ENCODE measurements at places on chromosomes 5 and 9.

DNA sequence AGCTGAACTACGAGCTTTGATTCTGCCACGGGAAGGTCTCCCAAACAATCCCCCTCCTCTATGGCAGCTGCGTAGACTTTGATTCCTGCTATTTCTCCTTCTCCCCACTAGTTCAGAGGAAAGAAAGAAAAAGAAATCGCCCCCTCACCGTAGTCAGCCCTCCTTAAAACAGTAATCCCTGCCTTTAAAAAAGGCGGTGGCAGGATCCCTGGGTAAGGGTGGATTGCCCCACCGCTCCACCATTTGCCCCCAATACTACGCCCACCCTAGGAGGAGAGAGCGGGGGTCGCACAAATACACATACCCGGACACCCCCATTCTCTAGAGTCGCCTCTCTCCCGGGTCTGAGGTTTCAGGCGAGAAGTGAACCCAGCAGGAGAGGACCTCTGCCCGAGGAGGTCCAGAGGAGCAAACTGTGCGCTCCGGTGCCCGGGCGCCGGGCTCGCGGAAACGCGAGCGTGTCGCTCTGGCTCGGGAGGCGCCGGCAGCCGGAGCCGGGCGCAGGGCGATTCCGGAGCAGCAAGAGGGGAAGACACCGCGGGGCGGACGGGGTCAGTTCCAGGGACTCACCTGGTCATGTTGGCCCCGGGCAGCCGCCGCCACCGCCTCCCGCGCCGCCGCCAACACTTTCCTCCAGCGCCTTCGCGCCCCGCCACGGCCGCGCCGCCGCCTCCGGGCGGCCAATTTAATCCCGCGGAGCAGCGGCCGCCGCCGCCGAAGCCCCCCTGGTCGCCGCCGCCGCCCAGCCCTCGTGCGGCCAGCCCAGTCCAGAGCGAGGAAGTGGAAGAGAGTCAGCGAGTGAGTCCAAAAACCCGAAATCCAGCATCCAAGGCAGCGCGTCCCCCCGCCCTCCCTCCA, 1057.7 kb upstream of the DMAC1 start:
- DNase-seq: no peak

GRCh38 chr5:50420343-50420935, 20.6 kb downstream of the EMB start:
- no peak for DNase-seq

DNA sequence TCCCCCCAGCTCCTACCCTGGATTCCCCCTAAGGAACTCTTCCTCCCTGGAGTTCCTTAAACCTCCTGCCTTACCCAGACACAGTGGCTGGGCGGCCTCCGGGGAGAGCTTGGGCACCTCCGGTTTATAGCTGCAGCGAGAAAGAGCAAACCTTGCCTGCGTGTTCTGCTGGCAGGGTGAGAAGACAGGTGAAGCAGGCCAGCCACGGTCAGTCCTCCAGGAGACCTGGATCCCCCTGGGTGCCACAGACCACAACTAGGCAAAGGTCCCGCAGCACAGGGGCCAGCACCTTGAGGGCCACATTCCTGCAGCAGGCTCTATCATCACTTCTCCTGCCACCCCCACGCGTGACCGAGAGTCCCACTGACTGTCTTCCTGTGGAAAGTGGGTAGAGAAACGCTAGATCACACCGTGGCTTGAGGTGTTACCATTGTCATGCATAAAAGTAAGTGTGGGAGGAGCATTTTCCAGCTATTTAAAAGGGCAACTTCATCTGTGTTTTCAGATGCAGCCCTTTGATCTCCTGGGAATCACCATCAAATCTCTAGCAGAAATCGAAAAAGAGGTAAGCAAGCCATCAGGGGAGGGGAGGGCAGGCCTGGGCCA, 130.2 kb upstream of the LMX1B start:
- no peak for DNase-seq

- no peak for DNase-seq
Measured at GRCh38 chr5:84816160-84816559, 431.5 kb upstream of the EDIL3 start.

DNA sequence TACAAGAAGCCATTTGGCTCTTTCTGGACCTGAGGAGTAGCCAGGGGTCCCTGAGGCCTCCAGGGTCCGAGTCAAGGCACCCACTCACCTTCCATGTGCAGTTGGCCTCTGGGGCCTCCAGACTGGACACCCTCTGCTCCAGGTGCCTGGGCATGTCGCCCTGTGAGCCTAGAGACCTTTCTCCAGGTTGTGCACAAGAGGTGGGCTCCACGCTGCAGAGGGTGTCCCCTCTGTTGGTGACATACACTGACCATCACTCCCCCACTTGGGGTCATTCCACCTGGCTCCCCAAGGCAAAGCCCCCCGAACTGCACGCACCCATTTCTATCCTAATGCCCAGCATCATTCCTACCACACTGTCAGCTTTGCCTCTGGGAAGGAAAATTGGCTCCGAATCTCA, 48.8 kb downstream of the RASGEF1C start:
- DNase-seq: no peak

DNA sequence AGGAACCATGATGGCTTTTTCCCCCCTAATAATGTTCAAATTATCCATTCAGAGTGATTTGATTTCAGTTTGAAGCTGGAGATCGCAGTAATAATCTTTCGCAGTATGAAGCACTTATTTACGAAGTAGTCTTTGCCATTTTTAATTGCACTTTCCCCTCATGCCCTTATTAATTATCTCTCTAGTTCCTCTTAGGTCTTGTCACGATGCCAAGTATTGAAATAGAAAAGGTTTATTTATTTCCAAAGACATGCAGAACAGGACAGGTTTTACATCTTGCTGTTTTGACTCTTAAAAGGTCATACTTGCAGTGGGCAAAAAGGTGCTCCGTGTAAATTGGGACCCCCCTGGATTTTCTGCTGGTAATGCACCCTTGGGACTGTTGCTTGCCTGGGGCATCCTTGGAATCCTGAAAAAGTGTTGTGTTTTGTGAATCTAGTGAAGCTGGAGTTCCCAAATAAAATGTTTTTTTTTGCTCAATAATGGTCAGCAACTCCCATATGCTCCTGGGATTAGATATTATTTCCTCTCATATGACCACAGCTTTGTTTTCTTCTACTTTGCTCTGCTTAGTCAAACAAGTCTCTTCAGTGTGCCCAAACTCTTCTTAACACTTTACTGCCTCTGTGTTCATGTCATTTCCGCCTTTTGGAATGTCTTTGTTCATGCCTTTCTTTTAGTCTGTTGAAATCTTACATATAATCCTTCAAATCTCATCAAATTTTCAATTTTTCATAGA, 278.3 kb downstream of the TMEM38B start:
- DNase-seq: no peak

DNA sequence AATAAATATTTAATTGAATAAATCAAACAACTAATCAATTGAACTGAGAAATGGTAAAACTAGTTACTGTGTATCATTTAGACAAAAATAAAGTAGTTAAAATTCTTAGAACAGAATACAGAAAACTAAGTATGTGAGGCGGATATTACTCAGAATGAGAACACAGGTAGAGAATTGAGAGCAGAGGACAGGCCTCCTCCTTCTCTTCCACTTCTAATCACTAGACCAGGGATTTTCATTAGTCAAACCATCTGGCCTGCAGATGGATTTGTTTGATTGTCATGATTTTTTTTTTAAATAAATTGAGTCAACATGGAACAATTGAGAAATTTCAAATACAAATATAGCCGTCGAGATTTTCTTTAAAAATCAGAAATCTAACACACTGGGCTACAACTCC, 198.6 kb upstream of the HMHB1 start:
- no peak for DNase-seq

DNA sequence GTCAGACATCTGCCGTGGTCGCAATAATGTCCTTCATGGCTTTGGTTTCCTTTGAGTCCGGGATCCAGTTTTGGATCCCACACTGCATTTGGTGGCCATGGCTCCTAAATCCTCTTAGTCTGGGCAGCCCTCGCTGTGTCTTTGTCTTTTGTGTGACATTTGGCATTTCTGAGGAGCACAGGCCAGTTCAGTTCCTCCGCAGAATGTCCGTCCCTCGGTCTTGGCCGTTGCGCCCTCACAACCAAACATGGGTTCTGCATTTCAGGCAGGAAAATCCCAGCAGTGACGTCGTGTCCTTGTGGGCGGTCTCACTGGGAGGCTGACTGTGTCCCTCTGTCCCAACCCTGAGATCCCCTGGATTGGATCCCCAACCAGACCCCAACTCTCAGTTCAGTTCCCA, 172.9 kb upstream of the PPP1R26 start:
- no peak for DNase-seq

DNA sequence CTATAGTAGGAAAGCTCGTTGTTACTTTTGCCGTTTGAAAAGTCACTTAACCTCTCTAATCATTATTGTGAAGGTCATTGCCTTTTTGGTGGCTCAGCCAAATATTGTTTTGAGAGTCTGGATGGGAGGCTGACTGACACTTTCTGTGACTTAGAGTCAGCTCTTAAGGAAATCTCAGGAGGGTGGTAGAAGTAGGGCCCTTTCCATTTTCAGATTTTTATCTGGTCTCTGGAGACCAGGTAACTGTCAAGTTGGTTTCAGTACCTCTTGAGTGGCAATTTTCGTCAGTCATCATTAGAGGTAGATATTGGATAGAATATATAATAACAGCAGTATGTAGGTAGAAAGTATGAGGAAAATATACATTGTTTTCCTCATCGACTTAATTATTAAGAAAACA, 23.3 kb downstream of the UGCG start:
- DNase-seq: no peak

- DNase-seq: no peak
Measured at GRCh38 chr5:72179028-72179815, 71.9 kb downstream of the MAP1B start.

GRCh38 chr9:74573640-74574191, 76.6 kb downstream of the RORB start:
- DNase-seq: no peak

DNA sequence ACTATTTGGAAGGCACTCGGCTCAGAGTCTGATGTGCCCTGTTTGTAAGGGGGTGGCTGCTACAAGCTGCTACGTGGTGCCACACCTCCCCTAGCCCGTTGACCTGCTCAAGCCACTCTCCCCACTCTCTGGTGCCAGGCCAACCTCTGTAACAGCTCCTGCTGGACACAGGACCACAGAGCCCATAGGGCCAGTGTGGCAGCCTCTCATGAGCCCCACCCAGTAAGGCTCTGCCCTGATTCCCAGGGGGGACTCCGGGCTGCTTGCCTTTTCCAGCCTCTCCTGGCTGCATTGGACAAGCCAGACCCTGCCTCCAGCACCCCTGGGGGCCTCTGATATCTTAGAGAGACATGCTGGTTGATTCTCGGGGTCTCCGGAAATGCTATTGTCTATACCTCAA, 53.3 kb upstream of the ANGPTL2 start:
- DNase-seq: no peak

GRCh38 chr5:81167078-81167477, 66.0 kb upstream of the CKMT2 start:
- no peak for DNase-seq

- DNase-seq: no peak
Measured at GRCh38 chr9:129252937-129253802, 75.1 kb upstream of the IER5L start.

GRCh38 chr9:98356953-98357690, 101.7 kb upstream of the TBC1D2 start:
- DNase-seq: no peak

DNA sequence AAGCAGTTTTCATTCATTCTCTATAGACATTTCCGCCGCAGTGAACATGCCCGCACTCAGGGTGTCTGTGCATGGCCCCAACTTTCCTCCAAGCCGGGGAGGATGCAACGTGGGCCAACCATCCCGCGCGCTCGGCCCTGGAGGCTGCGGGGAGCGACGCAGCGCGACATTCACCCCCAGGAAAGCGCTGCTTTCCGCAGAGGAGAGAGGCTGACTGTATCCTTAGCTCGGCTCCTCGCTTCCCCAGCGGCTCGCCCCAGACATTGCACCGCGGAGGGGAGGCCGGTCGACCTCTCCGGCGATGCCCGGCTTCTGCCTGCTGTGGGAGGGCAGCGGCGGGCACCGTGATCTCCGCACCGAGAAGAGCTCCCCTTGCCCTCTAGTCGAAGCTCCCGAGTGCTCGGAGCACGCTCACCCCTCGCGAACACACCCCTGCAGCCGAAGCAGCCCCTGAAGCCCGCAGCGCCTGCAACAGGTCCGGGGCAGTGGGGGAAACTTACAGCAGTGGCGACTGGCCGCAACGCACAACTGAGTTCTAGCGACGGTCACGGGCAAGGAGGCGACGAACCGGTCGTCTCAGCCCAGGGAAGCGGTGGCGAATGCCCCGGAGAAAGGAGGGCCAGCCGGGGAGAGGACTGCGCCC, 600 bp downstream of the ENC1 start:
- peak; percentile 48 for DNase-seq

- no peak for DNase-seq
Measured at GRCh38 chr5:33321026-33321425, 119.7 kb upstream of the TARS1 start.

DNA sequence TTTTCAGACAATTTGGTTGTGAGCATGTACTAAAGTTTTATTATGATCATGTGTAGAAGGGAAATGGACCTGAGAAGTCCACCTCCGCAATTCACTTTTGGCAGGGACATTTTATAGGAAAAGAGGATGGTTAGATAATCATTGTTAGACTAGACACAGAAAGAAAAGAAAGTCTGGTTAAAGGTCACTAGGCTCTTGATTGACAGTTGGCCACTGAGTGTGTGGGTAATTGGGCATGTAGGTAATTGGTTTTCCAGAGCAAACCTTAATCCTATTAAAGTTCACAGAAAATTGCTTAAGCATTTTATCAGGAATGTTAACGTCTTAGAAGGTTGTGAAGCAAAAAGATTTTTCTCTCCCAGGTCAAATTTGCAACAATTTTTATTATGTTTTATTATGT, 158.5 kb upstream of the CLINT1 start:
- no peak for DNase-seq

- DNase-seq: no peak
Measured at GRCh38 chr9:131915181-131915580, 164.5 kb downstream of the MED27 start.

DNA sequence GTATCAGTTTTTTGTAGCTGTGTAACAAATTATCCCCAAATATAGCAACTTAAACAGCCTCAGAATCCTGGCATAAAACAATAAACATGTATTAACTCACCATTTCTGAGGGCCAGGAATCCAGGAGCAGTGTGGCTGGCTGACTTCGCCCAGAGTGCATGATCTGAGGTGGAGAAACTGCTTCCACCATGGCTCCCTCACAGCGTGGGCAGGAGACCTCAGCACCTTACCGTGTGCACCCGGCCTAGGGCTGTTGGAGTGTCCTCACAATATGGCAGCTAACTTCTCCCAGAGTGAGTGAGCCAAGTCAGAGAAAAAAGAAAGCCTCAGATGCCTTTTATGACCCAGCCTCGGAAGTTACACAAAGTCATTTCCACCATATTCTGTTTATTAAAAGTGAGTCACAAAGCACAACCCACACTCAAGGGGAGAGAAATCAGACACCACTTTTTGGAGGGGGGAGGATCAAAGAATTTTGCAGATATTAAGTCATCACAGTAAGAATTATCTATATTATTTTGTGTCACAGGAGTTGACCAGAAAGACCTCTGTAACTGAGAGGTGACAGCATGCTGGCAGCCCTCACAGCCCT, 59.6 kb downstream of the TSTD2 start:
- DNase-seq: no peak

- DNase-seq: no peak
Measured at GRCh38 chr5:62354028-62354874, 48.2 kb downstream of the KIF2A start.

GRCh38 chr5:16807547-16807864, 128.6 kb downstream of the MYO10 start:
- DNase-seq: no peak

- no peak for DNase-seq
Measured at GRCh38 chr5:57989378-57989777, 470.5 kb downstream of the PLK2 start.

GRCh38 chr9:32738501-32739172, 44.7 kb upstream of the TMEM215 start:
- no peak for DNase-seq
